ENCODE measurements at places on chromosomes 6 and 20.

GRCh38 chr6:111792241-111792640 is 81.0 kb downstream of the FYN start:
- no peak for DNase-seq

GRCh38 chr6:135383301-135383700 is 114.2 kb downstream of the AHI1 start:
- DNase-seq, result no peak

- no peak for DNase-seq
These were observed 35.3 kb downstream of the YTHDF1 start for GRCh38 chr20:63180569-63181185.

- no peak for DNase-seq
These were observed 2.5 kb upstream of the FASTKD5 start for GRCh38 chr20:3162080-3162611.

Data from activated naive CD4-positive, alpha-beta T cell (primary cell).